T-helper 2 cell treated with Interferon-gamma antibody and Interleukin-4, amounts not matched to agents 5 μg/mL and 100 μg/mL, for 36 hours (primary cell): ENCODE measurements at places on chromosomes 2 and 18.

GRCh38 chr2:136057023-136057801 is 60.7 kb downstream of the CXCR4 start:
- DNase-seq = peak; percentile 72

- DNase-seq = no peak
Observed at GRCh38 chr2:38224181-38224580, 148.2 kb upstream of the CYP1B1 start.

DNA sequence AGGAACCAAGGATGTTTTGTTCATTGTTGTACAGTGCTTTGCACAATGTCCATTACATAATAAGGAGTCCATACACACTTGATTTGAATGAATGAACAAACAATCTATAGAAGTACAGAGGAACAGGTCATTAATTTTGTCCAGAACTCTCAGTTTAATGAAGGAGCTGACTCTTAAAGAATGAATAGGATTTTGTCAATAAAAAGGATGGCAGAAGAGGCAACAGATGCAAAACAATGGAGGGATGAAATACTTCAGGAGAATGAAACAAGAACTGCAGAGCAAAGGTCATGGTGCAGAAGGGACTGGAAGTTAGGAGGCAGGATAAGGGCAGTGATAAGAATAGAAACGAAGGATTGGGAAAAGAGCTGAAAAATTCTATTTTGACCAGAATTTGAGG is 28.7 kb upstream of the COL5A2 start:
- no peak for DNase-seq

DNA sequence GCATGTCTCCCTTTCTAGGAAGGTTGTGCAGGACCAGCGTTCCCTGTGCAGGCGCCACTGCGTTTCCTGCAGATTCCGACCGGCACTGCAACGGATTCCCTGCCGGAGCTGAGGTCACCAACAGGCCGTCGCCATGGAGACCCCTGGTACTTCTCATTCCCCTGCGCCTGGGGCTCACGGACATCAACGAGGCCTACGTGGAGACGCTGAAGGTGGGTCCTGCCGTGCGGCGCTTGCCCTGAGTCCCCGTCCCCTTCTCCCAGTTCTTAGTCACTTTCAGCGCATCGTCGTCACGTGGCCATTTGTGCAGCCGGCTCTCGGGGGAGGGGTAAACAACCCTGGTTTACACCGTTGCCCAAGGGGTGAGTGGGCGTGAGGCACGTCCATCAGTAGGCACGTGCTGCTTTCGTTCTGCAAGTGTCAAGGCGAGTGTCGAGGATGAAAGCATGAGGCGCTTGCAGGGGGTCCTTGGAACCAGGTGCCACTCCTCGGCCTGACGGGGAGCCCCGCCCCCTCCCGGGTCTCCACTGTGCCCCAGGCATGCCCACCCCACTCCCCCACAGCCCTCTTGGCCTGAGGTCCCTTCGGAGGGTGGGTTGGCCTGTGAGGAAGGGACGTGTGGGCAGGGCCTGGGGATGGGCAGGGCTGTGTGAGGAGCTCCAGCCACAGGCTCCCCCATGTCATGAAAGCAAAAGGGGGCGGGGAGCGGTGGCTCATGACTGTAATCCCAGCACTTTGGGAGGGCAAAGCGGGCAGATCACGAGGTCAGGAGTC is 19.8 kb downstream of the DTYMK start:
- no peak for DNase-seq

- DNase-seq = peak; percentile 35
Observed at GRCh38 chr2:96138179-96139145, at the start of gene ASTL. ASTL (minus strand) TSS chr2:96138502; CDS start chr2:96138436, 66 bp downstream.

DNA sequence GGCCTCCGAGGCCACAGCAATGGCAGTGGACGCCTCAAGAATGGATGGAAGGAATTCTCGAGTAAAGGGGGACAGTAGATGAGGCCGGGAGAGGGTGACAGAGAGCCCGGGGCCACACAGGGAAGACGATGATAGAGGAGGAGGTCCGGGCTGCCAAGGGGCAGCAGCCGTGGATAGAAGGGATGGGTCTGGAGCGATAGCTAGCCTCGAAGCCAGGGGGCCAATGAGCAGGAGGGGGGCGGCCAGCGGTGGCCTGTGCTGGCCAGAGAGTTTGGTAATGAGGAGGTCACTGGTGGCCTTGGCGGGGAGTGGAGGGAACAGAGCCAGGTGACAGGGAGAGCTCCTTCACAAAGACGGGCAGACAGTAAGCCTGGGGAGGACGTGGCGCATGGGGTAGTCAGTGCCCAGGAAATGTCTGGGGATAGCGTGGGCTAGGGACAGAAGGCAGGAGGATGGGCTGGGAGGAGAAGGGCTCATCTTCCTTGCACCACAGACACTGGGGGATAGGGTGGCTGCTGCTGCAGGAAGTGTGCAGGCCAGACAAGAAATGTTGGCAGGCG is 87.8 kb upstream of the ASB18 start:
- DNase-seq = no peak

- DNase-seq = no peak
Observed at GRCh38 chr2:195674491-195675221, 17.6 kb downstream of the SLC39A10 start.

DNA sequence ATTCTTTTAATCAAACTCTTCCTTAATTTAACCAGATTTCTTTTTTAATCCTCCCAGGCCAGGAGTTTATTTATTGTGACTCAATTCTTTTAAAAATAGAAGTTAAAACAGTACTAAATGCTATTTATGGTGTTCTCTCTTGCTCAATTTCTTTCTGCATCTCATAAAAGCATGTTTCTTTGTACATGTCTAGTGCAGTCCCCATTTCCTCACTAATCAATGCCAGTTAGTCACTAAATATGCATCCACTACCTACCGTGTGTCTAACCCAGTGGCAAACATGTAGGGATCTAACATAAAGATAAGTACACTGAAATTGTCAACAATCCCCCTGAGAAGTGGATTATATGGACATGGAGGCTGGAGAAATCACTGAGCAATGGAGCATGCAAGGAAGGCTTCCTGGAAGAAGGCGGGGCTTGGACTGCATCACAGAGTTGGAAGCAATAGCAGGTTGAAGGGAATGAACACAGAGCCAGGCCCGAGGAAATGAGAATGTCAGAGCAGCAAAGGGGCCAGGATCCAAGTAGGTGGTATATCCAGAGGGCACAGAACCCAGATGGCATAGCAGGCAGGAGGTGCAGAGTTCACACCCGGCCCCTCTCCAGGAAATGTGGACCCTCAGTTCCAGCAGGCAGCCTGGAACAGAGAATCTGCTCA is 105.3 kb upstream of the FOSL2 start:
- no peak for DNase-seq

DNA sequence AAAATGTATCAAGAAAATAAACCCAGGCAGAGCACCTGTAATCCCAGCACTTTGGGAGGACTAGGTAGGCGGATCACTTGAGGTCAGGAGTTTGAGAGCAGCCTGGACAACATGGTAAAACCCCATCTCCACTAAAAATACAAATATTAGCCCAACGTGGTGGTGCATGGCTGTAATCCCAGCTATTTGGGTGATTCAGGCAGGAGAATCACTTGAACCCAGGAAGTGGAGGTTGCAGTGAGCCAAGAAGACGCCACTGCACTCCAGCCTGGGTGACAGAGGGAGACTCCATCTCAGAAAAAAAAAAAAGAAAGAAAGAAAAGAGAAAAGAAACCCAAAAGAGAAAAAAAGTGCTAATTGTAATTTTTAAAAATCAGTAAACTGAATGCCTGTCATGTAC is 41.4 kb downstream of the DDX18 start:
- no peak for DNase-seq

GRCh38 chr18:23114171-23114881 is 21.0 kb upstream of the CABLES1 start:
- no peak for DNase-seq

GRCh38 chr18:2896990-2897389 is 50.2 kb downstream of the EMILIN2 start:
- no peak for DNase-seq

GRCh38 chr2:172769879-172770278 is 34.2 kb downstream of the RAPGEF4 start:
- DNase-seq = no peak

- no peak for DNase-seq
Observed at GRCh38 chr2:20198001-20198400, 26.9 kb downstream of the SDC1 start.

DNA sequence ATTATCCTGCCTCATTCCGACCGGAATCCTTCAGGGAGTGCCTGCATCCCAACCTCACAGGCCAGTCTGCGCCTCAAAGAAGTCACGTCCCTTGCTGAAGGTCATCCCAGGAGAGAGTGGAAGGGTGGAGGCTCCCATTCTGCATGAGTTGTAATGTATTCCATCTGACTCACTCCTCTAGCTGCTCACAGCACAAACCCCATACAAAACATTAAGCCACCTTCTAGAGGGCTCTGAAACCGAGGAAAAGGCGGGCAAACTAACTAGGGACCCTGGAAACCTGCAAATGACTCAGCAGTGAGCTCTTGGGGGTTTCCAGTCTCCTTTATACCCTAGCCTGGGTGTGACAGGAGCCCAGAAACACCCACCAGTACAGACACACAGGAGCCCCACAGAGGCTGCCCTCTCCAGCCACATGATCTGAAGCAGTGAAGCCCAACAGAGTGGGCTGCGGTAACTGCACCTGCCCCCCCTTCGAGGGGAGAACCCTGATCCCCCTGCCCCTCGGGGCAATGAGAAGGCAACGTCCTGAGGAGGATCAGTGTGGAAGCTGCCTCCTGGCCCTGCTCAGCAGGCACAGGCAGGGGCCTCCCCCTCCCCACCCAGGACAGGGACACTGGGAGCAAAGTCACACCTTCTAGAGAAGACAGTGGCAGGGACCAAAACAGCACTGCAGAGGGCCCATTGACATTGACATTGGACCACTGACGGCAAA is 69.3 kb upstream of the SNTG2 start:
- DNase-seq = no peak

- DNase-seq = no peak
Observed at GRCh38 chr2:103288696-103289095, 526.9 kb downstream of the TMEM182 start.

DNA sequence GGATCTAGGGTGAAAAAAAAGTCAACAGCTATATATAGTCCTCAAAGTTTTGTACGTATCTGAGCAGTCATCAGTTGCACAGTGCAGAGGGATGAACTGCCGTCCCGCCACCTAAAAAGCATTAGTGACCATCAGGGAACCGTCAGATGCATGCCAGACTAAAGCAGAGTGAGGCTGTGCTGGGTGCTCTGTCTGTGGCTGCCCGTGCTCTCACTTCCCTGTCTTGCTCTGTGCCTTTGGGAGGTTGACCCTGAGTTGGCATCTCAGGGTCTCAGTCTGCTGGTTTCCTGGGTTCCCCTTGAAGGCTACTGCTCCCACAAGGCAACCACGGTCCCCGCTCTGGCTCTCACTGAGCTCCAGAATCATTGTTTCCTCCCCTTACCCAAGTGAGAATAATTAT is 11.1 kb downstream of the CLUL1 start:
- DNase-seq = no peak

DNA sequence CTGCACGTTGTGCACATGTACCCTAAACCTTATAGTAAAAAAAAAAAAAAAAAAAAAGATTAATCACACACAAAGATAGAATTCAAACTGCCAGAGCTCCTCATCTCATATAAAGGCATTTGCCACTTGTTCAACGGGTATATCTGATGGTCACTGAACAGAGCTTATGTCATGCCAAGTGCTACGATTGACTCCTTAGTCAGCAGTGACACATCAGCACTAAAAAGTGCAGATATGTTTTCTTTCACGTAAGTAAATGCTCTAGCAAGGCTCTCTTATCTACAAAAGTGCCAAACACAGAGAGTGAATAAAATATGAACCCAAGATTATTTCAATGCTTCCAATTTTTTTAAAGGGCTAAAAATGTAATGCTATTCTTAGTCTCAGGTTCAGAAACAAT is 1.1 kb downstream of the LMAN1 start:
- DNase-seq = peak; percentile 21

DNA sequence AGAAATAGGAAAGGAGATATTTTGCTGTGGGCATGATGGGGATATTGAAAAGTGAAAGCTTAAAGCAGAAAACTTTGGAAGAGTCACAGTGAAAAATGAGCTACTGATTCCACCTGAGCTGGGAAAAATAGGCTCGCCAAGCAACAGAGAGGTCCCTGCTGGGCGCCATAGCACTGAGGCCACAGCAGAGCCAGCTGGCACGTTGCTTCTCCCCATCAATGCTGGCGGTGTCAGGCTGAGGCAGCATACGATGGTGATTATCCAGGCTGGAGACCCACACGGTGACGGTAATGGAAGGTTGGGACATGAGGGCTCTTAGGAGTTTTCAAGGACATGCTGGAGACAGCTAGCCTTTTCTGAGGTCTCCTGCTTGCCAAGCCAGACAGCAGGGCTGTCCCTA is 25.8 kb upstream of the DTNB start:
- DNase-seq = no peak

DNA sequence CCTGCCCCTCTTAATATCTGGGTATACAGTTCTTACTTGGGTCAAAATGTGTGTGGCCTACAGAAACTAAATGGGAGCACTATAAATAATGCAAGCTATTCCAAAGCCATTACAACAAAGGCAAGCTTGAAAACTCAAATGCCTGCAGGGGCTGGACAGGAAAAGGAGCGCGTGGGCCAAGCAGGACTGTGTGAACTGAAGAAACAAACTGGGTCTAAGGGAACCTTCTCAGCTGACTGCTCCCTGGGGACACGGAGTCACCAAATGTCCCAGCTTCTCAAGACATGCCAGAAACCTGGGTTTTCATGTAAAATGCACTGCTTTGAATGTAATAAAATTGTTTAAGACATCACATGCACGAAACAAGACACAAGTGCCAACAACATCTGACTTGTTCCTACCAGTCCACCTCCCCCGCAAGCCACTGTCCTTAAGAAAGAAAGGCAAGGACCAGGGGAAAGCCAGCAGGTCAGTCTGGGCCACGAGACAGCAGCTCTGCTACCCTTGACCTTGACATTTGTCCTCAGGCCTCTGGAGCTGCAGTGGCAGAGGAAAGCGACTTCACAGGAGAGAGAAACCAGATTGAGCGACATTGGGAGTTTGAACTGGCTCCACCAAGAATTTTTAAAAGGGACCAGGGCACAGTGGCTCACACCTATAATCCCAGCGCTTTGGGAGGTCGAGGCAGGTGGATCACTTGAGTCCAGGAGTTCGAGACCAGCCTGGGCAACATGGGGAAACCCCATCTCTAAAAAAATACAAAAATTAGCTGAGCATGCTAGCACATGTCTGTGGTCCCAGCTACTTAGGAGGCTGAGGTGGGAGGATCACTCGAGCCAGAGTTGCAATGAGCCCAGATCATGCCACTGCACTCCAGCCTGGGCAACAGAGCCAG is 89.7 kb upstream of the SH3BP4 start:
- DNase-seq = no peak

DNA sequence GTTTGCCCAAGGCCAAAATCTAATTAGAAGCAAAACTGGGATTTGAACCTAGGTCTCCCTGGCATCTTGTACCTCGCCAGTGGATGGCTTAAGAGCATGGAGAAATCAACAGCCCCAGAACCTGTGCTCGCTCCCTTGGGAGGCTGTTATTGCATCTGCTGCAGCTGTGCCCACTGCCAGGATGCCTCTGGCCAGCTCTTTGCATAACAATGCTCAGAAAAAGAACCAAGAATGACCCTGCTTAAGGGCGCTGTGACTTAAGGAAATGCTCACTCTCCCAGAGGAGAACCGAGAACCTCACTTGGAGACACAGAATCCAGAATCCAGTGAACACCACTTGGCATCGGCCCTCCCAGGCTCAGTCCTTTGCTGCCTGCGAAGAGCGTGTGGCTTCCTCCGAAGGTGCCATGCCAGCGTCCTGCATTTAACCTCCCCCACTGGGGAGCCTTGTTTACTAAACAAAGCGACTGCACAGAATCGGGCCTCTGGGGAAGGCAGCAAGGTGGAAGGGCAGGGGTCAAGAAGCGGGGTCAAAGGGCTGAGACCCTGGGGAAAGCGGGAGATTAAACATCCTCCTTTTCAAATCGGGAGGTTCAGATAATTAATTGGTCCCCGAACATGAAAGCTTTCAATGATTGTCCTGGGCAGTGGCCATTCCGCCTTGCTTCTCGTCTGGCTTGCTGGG is 71.0 kb upstream of the BOD1L2 start:
- no peak for DNase-seq

- no peak for DNase-seq
Observed at GRCh38 chr2:199606193-199606780, 148.5 kb upstream of the SATB2 start.
